ENCODE measurements at places on chromosomes 3 and 15. TPM values are rescaled to one million over a fixed set of nuclear protein-coding genes. Genes with fewer than 3 reads are reported as not detected.
A peak's percentile ranks its signal among the peaks of the same experiment; 100 is the strongest.

DNA sequence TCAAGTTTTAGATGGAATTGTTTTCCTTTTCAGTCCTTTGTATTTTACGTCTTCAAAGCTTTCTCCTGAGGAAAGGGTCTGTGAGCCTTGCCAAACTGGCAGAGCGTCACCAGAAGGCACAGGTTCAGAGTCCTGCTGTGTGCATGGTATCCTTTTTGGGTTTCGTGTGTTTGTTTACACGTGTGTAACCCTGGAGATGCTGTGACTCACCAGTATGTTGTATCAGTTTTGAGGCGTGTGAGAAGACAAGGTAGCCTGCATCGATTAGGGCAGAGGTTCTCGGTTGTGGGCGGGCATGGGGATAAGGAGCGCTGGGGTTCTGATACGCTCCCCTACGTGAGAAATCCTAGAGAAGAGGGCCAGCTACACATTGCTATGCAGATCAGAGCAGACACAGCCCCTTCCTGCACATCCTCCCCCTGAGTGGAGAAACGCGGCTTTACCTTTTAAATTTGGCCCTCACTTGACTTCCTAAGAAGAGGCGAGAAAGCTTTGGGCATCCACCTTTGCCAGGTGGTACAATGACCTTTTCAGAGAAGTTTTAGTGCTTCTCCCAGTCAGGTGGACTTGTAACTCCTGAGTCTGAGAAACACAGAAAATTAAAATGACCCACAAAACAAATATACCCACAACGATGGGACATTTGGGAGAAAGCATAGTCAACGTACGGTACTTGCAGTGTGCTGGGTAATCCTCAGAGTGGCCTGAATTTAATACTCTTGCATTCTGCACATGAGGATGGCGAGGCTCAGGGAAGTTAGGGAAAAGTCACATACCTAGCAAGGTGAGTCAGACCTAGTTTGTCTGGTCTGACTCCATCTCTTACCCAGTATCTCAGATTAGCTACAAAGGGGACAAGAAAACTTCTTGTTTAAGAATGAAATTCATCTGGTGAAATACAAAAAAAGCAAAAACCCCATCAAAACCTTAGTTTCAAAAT is 38.1 kb downstream of the TRAK1 start:
- no peak for DNase-seq

TGM5 gene
- polyA plus RNA-seq, result 0.16 TPM

- no peak for DNase-seq
These were observed 16.2 kb upstream of the CCR9 start for GRCh38 chr3:45870099-45870498.

IL17RC gene
- 72.5 TPM for polyA plus RNA-seq

LRRC31 gene
- polyA plus RNA-seq, result not detected

DNA sequence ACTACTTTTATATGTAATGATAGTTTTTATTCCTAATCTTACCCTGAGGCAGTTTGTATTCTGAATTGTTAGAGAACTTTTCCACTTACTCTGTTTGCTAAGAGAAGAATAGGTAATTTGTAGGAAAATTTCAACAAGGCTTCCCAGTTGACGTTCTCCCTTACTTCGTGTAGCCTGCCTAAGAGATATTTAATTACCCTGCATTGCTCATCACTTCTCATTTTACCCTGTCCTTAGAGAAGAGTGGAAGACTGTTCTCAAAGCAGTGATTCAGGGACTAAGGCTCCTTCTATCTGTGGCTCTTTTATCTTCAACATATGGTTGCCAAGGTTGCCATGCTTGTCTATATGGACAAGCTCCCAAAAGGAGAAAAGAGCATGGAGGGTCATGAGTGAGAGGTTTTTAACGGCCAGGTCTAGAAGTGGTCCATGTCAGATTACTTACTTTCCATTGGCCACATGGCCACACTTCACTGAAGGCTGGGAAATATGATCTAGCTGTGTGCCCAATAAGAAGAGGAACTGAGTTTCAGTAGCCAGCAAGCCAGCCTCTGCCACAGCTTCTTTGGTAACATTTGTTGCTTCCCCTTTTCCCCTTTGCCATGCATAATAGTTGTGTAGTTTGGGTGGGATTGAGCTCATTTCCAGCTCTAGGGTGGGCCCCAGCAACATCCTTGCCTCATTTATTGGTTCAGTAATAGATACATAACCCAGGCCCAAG is 22.1 kb downstream of the PDE8A start:
- DNase-seq, result no peak

- DNase-seq, result peak; percentile 3
These were observed 74.0 kb upstream of the MANF start for GRCh38 chr3:51311055-51311454.

DNA sequence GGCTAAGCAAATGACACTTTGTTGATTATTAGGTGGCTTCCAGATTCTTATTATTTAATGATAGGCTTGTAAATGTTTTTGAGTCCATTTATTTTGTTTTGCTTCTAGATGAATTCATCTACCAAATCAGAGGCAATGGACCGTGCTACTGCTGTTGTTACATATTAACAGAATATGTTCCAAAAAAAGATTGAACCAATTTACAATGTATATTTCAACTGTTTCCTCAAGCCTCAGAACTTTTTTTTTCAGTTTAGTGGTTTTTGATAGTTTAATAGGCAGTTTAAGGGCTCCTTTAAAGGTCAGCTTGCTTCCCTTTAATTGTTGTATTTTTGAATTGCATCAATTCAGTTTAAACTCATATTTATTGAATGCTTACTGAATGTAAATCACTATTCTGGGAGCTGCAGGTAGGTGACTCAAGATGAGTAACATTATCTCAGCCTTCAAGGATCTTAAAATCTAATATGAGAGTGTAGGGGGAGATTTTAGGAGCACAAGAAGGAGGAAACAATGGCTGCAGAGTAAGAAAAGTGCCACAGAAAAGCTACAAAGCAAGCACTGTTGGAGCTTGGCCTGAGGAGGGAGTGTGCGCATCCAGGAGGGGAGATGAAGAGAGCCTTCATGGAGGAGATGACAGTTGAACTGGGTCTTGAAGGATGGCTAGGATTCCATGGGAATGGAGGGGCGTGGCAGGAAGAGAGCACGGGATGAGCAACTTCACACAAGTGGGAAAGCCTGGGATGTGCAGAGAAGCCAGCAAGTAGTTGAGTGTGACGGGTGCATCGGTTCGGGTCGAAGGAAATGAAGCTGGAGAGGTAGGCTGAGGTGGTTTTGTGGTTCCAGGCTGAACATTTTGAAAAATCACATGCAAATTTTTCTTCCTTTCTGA is 14.7 kb downstream of the MAP2K1 start:
- no peak for DNase-seq

MRPS11 gene
- polyA plus RNA-seq, result 38.7 TPM

- DNase-seq, result no peak
These were observed 64.8 kb downstream of the FAM43A start for GRCh38 chr3:194750491-194750828.

- DNase-seq, result no peak
These were observed 235.8 kb upstream of the ARHGEF26 start for GRCh38 chr3:153885359-153885758.

- DNase-seq, result no peak
These were observed 25.4 kb downstream of the COMMD2 start for GRCh38 chr3:149726716-149727407.

- DNase-seq, result no peak
These were observed 101.8 kb downstream of the BDH1 start for GRCh38 chr3:197454014-197454413.

- no peak for DNase-seq
These were observed 15.2 kb downstream of the GK5 start for GRCh38 chr3:142210144-142210543.

- DNase-seq, result no peak
These were observed 84.8 kb downstream of the COL6A5 start for GRCh38 chr3:130430266-130430665.

DNA sequence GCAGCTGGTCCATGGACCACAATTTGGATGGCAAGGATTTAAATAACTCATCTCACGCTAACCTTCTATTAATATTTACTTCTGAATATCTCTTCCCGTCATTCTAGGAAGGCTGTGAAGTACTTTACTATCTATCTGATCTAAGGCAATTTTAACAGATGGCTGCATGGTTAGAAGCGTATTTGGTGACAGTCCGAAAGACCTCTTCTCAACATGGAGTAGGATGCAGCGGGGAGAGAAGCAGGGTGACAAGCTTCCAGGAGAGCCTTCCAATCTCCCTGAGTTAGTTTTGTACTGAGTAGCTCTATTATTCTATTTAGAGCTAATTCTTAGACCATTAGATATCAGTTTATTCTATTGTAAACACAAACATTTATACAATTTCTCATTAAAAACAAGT is 309.4 kb downstream of the PLCL2 start:
- DNase-seq, result no peak

- DNase-seq, result no peak
These were observed 42.0 kb downstream of the RASA2 start for GRCh38 chr3:141528800-141529199.

DLEC1 gene
- 0.29 TPM for polyA plus RNA-seq

CLDN18 gene
- not detected for polyA plus RNA-seq

DNA sequence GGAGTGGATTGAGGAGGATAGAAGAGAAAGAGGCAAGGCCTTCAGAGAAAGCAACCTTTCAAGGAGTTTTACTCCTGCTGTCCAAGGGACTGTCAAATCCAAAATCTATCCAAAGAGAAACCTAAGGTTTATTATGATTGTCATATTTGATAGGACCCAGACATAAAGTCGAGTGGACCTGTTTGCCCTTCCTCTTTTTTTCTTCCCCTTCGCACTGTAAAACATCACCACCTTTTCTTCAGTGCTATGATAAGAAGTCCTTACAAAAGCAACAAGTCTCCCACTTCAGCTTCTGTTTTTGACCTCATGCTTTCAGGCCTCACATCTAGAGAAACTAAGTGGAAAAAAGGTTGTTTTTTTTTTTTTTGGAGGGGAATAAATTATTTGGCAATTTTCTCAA is 73.0 kb downstream of the TRPC1 start:
- no peak for DNase-seq

DNA sequence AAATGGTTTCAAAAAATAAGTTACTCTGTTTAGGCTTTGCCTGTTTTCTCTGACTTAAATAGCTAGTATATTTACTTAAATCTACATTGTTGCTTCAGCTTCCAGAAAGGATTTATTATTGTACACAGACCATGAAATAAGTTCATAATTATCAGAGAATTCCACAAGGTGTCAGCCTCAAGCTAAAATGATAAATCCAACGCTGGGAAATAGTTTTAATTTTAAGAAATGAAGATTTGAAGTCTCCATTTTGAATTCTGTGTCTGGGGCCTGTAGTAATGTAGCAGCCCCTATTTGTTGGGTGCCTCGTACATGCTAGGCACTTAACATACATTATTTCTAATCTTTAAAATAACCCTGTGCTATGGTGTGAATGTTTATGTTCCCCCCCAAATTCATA is 92.6 kb upstream of the KCNMB2 start:
- no peak for DNase-seq

DNA sequence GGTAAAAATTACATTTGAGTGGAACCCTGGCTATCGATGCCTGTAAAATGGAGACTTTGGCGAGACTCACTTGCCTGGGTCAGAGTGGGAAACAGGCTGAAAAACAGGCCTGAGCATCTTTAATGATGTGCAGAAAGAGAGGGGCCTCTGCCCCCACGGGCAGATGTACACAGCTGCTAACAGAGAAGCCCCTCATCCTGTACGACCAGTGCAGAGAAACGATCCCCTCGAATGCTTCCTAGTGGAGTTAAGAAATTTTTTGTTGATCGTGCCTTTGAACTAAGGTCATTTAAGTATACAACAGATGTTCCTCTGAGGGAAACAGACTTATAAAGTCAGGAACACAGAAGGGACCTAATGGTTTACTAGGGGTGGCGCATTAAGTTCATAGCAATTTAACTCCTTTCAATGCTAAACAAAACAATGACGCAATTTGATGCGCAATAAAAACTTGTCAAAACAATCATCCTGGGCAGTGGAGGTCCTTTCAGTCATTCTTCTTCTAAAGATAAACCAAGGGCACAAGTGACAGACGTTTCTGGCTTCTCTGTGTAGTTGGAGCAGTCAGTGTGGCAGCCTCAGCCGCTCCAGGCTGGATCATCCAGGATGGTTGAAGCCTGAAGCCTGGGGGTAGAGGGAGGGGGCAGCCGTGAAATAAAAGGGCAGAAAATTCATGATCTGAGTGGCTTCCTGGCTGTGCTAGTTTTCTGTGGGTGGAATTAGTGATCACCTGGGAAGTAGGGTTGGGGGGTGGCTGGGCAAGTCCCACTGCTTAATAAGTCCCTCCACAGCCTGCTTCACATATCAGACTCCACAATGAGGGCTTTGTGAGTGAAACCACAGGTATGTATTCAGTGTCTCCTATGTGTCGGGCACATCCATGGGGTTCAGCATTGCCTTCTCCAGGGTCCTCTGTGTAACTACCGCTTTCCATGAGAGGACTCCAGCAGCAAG is 50.8 kb upstream of the MRPS22 start:
- DNase-seq, result peak; percentile 42

DNA sequence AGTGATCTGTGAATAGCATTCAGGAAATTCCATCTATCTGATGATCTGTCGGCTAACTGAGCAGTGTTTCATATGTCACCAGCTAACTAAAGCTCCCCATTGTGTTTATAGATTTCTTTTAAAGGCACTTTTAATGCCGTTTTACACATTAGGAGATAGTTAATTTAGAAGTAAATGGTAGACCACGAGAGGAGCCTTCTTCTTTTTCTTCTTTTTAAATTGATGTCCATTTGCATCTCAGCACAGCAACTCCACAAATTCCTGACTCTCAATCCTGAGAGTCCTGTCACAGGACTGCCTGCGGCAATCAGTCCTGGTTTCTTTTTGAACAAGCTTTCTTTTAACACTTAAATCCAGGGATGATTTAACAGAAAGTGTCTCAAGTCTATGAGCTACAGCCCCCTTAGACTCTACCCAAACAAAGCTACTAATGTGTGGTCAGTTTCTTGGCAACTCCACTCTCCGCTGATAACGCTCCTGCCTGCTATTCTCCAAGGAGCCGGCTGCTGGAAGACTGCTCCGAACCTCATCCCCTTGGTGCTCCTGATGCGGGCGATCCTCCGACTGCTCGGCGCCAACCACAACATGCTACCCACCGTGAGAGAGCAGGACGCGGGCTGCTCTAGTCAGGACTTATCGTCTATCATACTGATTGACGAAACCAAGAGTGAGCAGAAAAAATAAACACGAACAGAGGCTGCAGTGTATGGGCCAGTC is 421.4 kb downstream of the MECOM start:
- DNase-seq, result no peak

DNA sequence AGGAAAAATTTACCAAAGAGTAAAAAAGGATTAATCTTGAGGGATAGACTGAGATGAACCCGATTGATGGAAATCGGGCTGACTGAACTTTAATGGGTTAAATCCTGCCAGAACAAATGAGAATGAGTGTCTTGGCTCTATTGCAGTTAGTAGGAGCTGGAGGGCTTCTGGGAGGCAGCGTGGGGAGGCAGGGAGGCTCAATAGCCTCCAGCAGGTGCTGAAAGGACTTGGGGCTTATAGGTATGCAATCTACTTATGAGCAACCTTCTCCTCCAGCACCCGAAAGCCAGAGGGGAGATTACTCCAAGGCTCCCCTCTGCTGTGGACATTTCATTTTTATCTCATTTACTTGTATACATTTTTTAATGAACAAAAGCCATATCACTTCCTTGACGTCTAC is 1.0 kb upstream of the CRYBG3 start:
- no peak for DNase-seq

GRCh38 chr15:100531823-100532327 is 3.1 kb upstream of the CERS3 start:
- DNase-seq, result no peak
